NCI-H524 treated with DMSO at 0.1 percent for 48 hours (cell line): ENCODE measurements at places on chromosomes 6 and 20.

DNA sequence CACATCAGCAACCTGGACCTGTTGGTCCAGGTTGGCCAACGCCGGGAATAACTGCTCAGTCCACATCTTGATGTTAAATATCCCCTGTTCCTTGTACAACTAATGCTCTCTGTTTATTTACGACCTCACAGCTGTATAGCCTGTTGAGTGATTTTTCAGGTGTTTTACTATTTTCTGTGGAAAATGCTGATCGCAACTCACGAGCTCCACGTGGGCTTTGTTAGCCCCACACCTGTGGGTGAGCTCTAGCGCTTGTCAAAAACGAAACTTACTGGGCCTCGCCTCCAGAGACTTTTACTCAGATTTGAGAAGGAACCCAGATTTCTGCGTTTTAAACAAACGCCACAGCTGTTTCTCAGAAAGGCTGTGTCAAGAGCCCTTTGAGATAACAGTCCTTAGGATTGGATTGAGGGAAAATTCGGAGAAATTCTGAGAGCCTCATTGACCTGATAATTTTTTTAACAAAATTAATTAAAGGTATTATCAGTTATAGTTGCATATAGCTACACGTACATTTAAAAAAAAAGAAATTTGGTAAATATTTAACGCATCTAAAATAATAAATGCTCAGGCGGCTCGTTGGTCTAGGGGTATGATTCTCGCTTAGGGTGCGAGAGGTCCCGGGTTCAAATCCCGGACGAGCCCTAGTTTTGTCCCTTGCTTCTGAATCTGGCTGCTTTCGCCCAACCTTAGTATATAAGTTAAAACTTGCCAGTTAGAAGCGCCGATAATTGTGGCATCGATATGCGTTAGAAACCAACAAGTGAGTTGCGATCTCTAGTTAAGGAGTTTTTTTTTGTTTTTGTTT lies 16.7 kb downstream of the HMGN4 start:
- no peak for DNase-seq

GRCh38 chr6:149127212-149127611 lies 190.3 kb upstream of the TAB2 start:
- DNase-seq = no peak

DNA sequence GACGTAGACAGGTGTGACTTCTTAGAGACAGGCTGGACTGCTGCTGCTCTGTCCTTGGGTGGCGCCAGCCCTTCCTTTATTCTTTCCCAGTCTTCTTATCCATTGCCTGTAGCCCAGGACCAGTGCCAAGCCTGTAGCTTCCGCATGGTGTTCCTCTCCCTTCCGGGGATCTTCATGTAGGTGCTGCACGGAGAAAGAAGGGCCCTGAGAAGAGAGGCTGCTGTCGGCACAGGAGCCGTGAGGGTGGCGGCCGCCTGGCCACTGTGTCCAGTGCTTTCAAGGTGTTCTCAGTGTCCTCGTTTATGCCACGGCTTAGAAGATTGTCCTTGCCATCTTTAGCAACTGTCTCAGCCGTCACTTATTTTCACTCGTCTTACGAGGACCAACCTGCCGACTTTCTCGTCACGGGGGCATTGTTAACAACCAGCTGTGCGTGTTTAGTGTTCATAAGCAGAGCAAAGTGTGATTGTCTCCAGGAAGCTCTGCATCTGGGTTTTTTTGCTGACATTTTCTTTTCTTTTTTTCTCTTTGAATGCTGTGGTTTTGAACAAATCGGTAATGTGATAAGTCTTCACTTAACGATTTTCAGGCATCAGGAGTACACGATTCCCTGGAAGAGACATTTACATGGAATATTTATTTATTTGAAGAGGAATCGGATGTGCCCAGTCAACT lies 61.2 kb downstream of the PPP1R14C start:
- no peak for DNase-seq

GRCh38 chr20:9978397-9979004 lies 56.3 kb upstream of the ANKEF1 start:
- DNase-seq = peak; percentile 85

DNA sequence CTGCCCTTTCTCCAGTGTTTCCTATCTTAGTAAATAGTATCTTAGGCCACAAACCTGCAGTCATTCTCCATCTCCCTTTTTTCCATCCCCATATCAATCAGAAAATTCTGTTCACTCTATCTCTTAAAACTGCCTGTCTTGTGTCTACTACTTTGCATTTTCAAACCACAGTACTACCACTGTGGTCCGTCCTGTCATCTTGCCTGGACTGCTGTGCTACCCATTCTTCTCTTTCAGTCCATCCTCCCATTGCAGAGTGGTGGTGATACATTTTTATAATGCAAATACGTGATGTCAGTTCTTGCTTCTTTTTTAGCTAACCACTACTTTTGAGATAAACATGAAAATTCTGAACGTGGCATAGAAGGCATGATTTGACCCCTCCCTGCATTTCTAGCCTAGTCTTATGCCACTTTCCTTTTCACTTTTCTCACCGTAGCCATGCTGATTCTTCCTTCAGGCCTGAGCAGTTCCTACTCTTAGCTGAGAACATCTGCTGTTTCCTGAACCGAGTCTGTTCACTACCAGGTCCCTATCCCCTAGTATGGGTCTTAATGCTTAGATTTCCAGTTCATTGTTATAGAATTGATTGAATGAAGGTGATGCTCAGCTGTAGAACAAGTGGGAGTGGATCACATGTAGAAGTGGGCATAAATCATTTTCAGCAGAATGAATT lies 13.8 kb downstream of the TBPL1 start:
- no peak for DNase-seq

GRCh38 chr6:24584382-24584720 lies 61.6 kb downstream of the KIAA0319 start:
- DNase-seq = peak; percentile 58

GRCh38 chr20:24705486-24705885 lies 236.1 kb downstream of the SYNDIG1 start:
- no peak for DNase-seq

GRCh38 chr6:131773284-131773950 lies 34.4 kb upstream of the ENPP1 start:
- no peak for DNase-seq

GRCh38 chr6:145544041-145544440 lies 191.3 kb downstream of the EPM2A start:
- no peak for DNase-seq

GRCh38 chr6:149230712-149231460 lies 86.6 kb upstream of the TAB2 start:
- DNase-seq = no peak

DNA sequence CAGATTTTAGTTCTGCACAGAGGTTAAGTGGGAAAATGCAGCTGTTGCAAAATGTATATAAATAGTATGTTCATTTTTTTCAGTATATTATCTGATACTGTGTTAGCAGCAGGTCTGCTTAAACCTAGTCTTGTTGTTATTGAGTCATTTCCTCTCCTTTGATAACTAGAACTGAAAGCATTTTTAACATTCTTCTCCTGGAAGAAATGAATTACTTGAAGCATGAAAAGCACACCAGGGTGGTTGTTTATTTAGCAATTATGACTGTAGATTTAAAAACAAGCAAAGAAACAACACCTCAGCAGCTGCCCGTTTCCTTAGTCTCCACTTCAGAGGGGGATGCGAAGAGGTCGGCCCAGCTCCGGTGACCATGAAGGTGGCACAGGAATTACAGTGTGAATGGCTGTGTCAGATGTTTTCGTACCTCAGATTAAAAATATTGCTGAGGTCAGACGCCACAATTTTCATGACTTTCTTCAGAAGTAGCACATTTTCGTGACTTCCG lies 53.5 kb downstream of the GOPC start:
- DNase-seq = no peak

- DNase-seq = no peak
Observed at GRCh38 chr20:13510837-13511488, 127.8 kb downstream of the TASP1 start.

- DNase-seq = no peak
Observed at GRCh38 chr6:157683707-157684106, 139.3 kb upstream of the SNX9 start.

- no peak for DNase-seq
Observed at GRCh38 chr6:43311666-43312065, 3.0 kb upstream of the CRIP3 start.

DNA sequence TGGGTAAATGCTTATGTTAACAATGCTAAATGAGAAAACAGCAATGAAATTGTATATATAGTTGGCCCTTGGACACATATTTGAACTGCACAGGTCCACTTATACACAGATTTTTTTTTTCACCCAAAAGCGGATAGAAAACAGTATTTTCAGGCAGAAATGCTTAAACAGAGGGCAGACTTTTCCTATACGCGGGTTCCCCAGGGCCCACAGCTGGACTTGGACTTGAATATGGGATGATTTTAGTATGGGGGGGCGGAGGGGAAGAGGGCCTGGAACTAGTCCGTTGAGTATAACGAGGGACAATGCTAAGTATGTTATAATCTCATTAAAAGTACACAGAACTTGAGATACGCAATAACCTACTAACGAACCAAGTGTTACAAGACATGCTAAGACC lies 1.1 kb upstream of the PRSS35 start:
- DNase-seq = no peak

DNA sequence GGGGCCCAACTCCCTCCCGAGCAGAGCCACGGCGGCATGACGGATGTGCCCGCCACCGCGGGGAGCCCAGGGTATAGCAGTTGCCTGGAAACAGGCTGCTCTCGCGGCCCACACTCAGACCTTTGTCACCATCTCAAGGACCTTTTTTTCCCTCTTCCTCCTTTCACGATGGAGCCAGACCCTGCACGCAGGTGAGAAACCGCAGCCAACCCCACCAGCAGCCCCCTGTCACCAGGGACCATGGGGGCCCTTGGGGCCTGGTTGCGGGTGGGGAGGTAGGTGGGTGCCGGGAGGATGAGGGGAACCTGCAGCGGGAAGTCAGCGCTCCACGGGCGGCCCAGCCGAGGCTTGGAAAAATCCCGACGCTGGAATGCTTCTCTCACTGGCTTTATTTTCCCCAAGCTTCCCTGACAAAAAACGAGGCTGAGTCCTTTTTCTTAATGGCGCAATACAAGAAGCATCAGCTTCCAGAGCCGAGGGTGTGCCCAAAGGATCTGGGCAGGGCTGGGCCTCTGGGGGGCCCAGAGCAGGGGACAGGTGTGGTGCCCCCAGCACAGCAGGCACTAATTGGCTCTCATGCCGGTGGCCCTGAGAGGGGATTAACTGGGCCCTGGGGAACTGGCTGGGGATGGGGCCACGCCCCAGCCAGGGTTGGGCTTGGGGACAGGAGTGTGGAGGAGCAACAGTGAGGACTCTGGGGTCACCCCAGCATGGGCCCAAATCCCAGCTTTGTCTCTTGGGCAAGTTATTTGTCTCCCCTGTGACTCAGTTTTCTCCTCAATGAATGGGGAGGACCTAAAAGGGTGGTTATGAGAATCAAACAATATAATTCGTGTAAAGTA lies 23.9 kb downstream of the NOL4L start:
- DNase-seq = peak; percentile 89

- DNase-seq = no peak
Observed at GRCh38 chr6:13611715-13612114, 3.4 kb upstream of the NOL7 start.

- peak; percentile 62 for DNase-seq
Observed at GRCh38 chr6:153963352-153963751, 75.7 kb upstream of the OPRM1 start.

- no peak for DNase-seq
Observed at GRCh38 chr6:163412341-163412740, 2.2 kb upstream of the QKI start.
